AG08395 (cell line): ENCODE measurements at places on chromosomes 1 and 21.
A peak's percentile ranks its signal among the peaks of the same experiment; 100 is the strongest.

- no peak for DNase-seq
Measured at GRCh38 chr1:53518775-53519174, 59.6 kb downstream of the DMRTB1 start.

GRCh38 chr21:32884062-32884461, 112.5 kb upstream of the PAXBP1 start:
- DNase-seq = no peak

- peak; percentile 68 for DNase-seq
Measured at GRCh38 chr1:198258491-198258890, 101.7 kb downstream of the NEK7 start.

- DNase-seq = peak; percentile 24
Measured at GRCh38 chr1:212288615-212289014, 3.4 kb downstream of the PPP2R5A start.

- DNase-seq = no peak
Measured at GRCh38 chr1:103218369-103218768, 110.0 kb upstream of the COL11A1 start.

- peak; percentile 48 for DNase-seq
Measured at GRCh38 chr21:31752352-31752751, 20.4 kb upstream of the SCAF4 start.
